Neural progenitor cell (in vitro differentiated cells): ENCODE measurements at places on chromosomes 5 and 9. TPM values are rescaled to one million over a fixed set of nuclear protein-coding genes. Genes with fewer than 3 reads are reported as not detected.

GRCh38 chr9:134410071-134410834 is 84.0 kb downstream of the RXRA start:
- DNase-seq: no peak

DNA sequence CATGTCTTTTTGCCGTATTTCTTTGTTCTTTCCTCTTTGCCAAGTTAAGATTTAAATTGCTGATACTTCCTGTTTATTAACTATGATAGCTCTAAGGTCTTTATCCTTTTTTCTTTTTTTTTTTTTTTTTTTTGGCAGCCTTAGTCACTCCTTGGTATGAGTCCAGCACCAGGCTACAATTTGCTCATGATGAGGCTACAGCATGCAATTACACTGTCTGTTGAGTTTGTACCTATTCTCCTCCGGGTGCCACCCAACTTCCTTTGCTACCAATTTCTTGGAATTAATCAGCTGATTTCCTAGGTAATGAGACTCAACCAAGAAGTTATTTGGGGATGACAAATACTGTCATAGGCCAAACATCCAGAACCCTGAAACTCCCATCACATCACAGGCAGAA is 25.5 kb downstream of the ACTL7B start:
- DNase-seq: no peak

DNA sequence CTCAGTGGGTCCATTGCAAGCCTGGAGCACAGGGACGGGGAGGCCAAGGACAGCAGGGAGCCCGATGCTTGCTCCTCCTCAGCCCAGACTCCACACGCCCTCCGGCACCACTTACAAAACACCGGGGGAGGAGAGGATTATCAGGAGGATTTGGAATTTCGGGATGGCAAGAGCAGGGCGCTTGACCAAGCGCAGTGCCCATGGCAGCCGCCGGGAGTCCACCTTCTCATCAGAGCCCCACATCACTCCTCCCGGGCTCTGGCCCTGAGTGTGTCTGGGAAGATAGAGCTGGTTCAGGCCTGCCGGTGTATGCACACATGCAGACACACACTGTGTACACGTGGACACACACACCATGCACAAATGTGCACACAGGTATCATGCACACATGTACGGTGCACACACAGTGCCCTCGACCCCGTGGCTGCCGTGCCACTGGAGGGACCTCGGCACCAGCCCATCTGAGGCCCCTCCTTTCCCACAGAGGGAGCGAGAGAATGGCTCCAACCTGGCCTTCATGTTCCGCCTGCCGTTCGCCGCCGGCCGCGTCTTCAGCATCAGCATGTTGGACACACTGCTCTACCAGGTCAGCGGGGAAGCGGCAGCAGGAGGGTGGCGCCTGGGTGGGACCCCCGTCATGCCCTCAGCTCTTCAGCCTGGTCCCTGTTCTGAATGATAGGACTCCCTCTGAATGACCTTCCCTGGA is 81.7 kb downstream of the KCNT1 start:
- DNase-seq: peak; percentile 28

GRCh38 chr9:16459421-16460148 is 410.9 kb downstream of the BNC2 start:
- DNase-seq: peak; percentile 28

DNA sequence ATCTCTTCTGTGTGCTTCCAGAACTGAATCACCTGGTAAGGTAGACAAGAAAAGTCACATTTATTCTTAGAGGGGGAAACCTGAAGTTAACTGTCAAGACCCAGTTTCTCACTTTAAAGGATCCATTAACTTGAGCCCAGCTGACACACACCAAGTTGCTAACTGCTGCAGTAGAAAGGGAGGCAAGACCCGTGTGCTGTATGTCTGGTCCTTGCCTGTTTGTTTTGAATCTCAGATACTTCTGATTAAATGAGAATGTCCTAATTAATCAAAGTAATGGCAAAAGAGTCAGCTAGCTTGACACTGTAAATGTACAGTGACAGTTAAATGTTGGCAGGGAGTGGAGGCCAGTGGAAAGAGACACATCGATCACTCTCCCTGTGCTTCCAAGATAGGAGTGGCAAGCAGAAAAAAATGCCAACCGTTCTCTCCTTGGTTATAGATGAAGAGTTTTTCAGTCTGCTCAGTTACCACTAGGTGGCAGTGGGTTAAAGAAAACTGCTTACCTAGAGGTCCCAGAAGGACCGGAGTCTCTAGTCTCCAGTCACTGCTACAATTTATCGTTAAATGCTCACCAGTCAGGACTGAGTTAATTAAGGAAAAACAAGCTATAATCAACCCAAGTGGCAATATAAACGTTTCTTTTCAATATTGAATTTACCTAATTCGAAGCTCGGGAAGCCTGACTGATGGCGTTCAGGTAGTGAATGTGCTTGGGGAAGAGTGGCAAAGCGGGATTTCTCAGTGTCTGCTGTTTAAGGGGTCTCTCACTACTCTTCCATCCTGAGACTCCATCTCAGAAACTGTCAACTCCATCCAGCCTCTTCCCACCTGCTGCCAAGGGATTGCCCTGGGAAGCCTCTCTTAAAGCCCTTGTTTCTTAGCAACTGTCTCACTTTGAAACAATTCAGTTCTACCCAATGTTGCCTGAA is 18.4 kb downstream of the LSM11 start:
- peak; percentile 80 for DNase-seq

- DNase-seq: peak; percentile 11
Measured at GRCh38 chr5:158483281-158483860, 616.3 kb downstream of the EBF1 start.

GRCh38 chr5:122788996-122789395 is 14.1 kb downstream of the SNX2 start:
- DNase-seq: no peak

DNA sequence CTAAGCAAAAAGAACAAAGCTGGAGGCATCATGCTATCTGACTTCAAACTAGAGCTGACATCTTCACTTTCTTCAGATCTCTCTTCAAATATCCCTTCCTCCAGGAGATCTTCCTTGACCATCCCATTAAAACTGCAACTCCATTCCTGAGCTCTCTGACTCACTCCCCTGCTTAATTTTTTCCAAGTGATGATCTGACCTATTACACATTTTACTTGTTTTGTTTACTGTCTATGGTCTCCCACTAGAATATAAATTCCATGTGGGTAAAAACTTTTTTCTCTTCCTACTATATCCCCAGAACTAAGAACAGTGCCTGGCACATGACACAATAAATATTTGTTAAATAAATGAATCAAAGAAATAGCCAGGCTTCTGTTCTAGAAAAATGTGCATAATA is 87.5 kb downstream of the SLIT3 start:
- no peak for DNase-seq

- DNase-seq: no peak
Measured at GRCh38 chr5:95149387-95149786, 135.5 kb downstream of the MCTP1 start.

DNA sequence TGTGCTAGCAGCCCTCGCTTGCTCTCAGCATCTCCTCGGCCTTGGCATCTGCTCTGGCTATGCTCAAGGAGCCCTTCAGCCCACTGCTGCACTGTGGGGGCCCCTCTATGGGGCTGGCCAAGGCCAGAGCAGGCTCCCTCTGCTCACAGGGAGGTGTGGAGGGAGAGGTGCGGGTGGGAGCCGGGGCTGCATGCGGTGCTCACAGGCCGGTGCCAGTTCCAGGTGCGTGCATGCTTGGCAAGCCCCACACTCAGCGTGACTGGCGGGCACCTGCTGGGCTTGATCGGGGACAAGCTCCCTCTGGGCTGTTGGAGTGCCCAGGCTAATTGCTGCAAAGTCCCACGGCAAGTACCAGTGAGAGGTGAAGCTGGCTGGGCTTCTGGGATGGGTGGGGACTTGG is 170.5 kb downstream of the TRIM36 start:
- no peak for DNase-seq

- DNase-seq: no peak
Measured at GRCh38 chr5:176438959-176439757, 9.0 kb upstream of the FAF2 start.

DNA sequence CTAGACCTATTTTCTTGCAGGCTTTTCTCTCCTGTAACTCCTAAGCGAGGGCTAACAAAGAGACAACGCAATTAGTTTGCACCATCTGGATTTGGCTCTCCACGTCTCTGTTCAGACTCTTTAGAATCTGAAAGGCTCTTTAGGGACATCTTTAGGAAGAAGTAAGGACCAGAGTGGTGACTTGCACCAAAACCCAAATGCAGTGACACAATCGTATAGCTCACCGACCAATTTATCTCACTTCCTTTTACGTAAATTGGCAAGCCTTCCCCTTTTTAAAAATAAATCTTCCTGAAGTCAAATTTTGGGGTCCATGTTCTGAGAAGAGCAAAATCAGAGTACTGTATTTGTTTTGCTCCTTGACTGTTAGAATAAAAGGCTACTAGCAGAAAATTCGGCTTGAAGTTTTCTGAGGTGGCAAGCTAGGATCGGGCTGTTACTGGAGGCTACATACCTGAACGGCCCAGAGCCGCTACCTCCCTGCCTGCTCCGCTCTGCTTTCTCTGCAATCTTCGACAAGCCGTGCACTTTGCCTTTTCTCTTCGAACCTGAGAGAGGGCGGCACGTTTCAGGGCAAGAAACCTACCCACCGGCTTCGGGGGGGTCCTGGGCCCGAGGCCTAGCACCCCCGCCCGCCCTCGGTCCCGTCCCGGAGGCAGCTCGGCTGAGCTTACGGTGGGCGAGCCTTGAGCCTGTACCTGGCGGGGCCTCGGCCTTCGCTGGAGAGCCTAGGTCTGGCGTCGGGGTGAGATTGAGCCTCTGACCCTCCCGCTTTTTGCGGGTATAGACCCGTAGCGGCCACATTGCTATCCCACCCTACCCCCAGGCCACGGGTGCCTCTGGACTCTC is 537 bp downstream of the MEIKIN start:
- DNase-seq: no peak

- DNase-seq: peak; percentile 73
Measured at GRCh38 chr5:168076561-168076991, 214.9 kb upstream of the WWC1 start.

- no peak for DNase-seq
Measured at GRCh38 chr5:140115186-140115500, 1.2 kb downstream of the PURA start.

DNA sequence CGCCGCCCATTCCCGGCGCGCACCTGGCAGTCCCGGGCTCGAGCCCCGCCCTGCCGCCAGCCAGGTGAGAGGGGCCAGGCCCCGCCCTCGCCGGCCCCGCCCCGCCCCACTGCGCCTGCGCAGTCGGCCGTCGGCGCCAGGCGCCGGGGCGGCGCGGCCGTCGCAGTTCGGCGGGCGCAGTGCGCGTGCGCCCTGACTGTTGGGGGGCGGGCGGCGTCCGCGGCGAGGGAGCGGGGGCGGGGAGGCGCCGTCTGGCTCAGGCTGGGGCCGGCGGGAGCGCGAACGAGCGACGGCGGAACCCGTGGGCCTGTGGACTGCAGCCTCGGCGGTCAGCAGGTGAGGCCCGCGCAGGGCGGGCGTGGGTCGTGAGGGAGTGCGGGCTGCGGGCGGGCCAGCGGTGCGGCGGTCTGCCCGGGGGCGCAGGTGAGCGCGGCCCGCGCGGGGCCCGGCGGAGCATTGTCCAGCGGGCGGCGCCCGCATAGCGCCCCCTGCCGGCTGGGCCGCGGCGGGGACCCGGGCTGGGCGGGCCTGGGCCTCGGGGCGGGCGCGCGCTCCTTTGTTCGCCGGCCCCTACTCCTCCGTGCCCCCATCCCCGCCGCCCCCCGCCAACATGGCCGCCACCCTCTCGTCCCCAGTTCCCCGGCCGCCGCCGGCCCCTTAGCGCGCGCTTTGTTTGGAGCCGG is at the start of gene SPIN1:
Gene SPIN1, plus strand, starts transcription at position 242 of the 683 bp plus-strand sequence. CDS start 38,096 bp downstream, outside the sequence.
- DNase-seq: peak; percentile 94

DNA sequence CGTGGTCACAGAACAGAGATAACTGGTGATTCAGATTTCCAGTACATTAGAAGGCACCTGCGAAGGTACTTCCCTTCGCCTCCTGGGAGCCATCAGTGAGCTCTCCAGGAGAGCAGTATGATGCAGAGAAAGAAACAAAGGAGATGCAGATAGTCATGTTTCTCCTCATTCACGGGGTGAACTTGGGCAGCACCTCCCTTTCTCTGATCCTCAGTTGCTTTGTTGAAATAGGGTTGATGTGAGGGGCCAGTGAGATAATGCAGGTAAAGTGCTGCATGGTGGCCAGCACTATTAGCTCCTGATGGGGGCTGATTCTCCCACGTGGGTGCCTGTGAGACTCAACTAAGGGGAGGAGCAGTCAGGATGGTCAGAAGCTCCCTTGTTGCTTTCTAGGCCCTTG is 46.6 kb upstream of the ZNF169 start:
- DNase-seq: no peak

DNA sequence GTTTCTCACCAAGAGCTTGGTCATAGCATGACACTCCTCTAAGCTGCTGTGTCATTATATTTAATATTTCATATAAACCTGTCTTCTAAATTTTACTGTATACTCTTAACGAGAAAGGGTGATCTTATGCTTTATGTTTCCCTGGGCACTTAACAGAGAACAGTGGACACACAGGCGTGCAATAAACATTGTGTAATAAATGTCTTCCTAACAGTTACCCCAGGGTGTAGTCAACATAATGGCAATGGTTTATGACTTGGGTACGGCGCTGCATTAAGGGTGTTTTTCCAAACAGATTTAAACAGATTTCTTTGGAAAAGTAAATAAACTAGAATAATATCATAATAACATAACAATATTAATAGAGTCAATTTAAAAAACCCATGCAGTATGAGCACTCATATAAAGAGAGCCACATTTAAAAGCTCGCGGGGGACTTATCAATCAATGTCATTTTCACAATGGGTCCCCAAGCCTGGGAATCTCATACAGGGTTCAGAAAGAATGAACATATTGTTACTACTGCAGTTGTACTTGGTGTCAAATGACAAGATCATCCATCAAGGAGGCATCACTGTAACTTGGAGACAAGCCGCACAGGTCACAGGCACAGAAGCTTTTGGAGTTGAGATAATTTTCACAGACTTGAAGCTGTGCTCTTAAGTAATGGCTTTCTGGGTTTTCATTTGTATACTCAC is 376.4 kb downstream of the CTNND2 start:
- no peak for DNase-seq

- no peak for DNase-seq
Measured at GRCh38 chr9:3292311-3292710, 233.5 kb downstream of the RFX3 start.

DNA sequence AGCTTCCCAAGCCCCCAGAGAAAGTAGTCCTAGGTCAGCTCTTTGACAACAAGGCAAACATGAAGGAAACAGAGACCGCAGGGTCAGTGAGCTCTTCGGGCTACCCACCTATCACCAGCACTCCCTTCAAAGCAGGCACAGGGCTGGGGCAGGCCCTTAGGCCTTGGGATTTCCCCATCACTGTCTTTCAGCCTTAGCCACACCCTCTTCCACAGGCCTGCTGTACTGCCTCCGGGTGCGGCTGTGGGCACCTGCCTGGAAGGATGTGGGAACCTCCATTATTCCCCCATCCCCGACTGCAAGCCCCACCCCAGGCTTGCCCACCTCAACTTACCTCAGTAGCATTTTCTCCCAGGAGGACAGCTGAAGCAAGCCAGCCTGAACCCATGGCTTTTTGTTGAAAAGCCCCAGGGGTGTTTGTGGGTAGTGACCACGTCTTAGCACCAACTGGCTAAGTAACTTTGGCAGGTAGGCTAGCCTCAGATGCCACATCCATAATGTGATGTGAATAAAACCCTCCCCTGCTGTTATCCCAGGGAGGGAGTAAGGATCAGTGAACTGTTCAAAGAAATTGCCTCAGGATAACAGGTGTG is 100.2 kb downstream of the PIK3R1 start:
- no peak for DNase-seq

Gene FOXD4L3
- not detected in 2 replicates for total RNA-seq

Gene SHISAL2B
- 10.4 and 17.8 TPM in 2 replicates for total RNA-seq

Gene LCN10
- not detected in 2 replicates for total RNA-seq

Gene BTNL9
- 0.24 and 0.56 TPM in 2 replicates for total RNA-seq

Gene NUTM2G
- total RNA-seq: not detected in 2 replicates

Gene HAND1
- not detected in 2 replicates for total RNA-seq

Gene PCDHB5
- 11.9 and 15.2 TPM in 2 replicates for total RNA-seq
